Karpas-422 (cell line): ENCODE measurements at places on chromosomes 1 and 21. TPM values are rescaled to one million over a fixed set of nuclear protein-coding genes. Genes with fewer than 3 reads are reported as not detected.

The S100A2 gene
- not detected in 2 replicates for total RNA-seq

- no peaks in the 10 kb centered on the region for H3K27me3 ChIP-seq
- H3K4me1 ChIP-seq, result peaks cover 11% of the 10 kb centered on the region
- H3K36me3 ChIP-seq, result no peaks in the 10 kb centered on the region
- DNase-seq, result peak; percentile 67
- no peak within 1 kb of the TSS for H3K27ac ChIP-seq
Measured at GRCh38 chr1:1020000-1020404, at the start of gene AGRN. TSS of gene AGRN (plus strand) at chr1:1020120. CDS start at chr1:1020173, 53 bp downstream.

The FTCD gene
- total RNA-seq, result 0.14 TPM in 1 of 2 replicates, not detected in the other

The LHX8 gene
- not detected in 2 replicates for total RNA-seq

- DNase-seq, result no peak
- peaks cover 45% of the 10 kb centered on the region for H3K4me1 ChIP-seq
- H3K36me3 ChIP-seq, result peaks cover 29% of the 10 kb centered on the region; the same call in 1 of the 2 replicates
- no peaks in the 10 kb centered on the region for H3K27me3 ChIP-seq
Measured at GRCh38 chr1:89998306-89998705, 3.4 kb downstream of the ZNF326 start.

- H3K27ac ChIP-seq, result peak overlapping the region; percentile 57
- H3K27me3 ChIP-seq, result no peaks in the 10 kb centered on the region
- no peak for DNase-seq
- H3K4me1 ChIP-seq, result peaks cover 69% of the 10 kb centered on the region
- no peaks in the 10 kb centered on the region for H3K36me3 ChIP-seq
Measured at GRCh38 chr1:118918940-118919259, 69.2 kb downstream of the TBX15 start.

DNA sequence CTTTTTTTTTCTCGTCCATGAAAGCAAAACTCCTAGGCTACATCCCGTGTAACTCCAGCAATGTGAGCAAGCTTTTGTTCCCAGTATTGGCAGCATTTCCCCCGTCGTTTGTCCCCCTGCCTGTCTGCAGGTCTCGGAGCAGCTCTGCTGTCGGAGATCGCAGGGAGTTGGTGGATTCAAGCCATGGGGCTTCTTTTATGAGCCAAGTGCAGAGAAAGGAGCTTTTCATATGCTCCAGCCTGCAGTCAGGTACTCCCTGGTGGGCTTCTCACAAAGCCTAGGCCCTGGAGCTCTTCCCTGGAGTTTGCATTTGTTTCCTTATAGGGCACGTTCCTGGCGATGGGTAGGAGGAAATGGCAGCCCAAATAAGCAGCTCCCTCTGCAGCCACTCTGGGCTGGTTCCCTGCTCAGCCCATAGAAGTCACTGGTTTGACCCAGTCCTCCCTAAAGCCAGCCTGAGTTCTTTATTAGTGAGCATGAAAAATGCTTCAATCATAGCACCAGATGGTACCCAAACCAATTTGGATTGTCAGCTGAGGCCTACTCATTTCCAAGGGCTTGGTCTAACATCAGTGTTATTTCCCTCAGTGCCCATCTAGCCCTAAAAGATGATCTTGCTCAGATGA is 78.3 kb downstream of the NUF2 start:
- no peaks in the 10 kb centered on the region for H3K36me3 ChIP-seq
- H3K27ac ChIP-seq, result no peak overlapping the region
- DNase-seq, result no peak
- H3K4me3 ChIP-seq, result no peak overlapping the region
- H3K27me3 ChIP-seq, result no peaks in the 10 kb centered on the region

DNA sequence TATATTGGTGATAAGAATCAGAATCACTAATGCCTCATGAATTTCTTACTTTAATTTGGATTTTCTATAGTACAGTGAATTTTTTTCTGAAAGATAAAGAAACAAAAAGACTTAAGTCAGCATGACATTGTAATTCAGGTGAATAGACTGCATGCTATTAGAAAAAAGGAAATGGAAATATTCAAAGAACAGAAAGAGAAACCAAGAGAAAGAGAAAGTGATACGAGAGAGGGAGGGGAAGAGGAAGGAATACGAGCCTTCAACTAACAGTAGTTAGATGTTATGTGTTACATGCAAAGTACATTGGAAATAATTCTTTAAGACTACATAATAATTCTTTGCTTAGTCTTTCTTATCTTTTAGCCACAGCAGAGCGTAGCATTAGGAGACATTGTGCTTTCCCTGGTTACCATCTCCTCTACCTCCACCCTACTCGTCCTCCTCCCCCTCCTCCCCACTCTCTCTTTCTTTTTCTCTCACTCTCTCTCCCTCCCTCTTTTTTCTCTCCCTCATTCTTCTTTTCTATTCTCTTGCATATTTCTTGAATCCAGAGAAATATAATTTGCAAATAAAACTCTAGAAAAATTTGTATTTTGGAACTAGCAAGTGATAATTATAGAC is 46.4 kb upstream of the ADGRL4 start:
- H3K4me1 ChIP-seq, result no peaks in the 10 kb centered on the region
- no peak overlapping the region for H3K27ac ChIP-seq
- H3K36me3 ChIP-seq, result no peaks in the 10 kb centered on the region
- no peak overlapping the region for H3K4me3 ChIP-seq
- no peak for DNase-seq

DNA sequence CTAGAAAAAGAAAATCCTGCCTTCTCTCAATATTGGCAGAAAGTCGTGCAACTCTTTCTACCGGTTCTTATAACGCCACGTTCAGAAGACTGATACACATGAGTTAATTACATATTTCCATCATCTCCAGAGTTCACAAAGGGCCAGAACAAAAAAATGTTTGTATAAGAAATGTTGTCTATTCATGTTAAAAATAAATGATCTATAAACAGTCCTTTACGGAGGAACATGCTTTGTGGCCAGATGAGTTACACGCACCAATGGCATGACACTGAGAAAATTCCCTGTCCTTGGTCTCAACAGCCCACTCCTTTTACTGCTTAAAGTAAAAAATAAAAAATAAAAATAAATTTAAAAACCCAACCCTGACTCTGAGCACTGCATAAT is 29.5 kb downstream of the C2CD2 start:
- H3K27ac ChIP-seq, result no peak overlapping the region
- H3K4me1 ChIP-seq, result peaks cover 21% of the 10 kb centered on the region
- H3K36me3 ChIP-seq, result no peaks in the 10 kb centered on the region
- DNase-seq, result no peak
- no peaks in the 10 kb centered on the region for H3K27me3 ChIP-seq

- peaks cover 15% of the 10 kb centered on the region; the same call in 1 of the 2 replicates for H3K36me3 ChIP-seq
- no peaks in the 10 kb centered on the region for H3K27me3 ChIP-seq
- no peak overlapping the region for H3K27ac ChIP-seq
Measured at GRCh38 chr1:42463921-42464320, 835 bp downstream of the CCDC30 start.

DNA sequence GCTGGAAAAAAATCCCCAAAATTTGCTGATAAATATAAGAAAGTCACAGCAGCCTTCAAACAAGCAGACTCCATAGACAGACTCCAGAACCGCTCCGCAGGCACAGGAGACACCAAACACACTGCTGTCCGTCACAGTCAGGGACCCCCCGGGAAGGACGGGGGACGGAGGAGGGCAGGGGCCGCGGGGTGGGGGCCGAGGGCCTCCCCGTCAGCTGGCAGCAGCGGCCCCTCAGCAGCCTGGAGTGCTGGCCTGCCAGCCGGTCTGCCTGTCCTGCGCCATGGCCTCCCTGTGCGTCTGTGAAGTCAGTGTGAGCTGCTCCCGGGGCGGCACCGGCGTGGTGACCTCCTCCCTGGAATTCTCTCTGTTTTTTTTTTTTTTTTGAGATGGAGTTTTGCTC is 10.1 kb upstream of the C1orf159 start:
- H3K4me1 ChIP-seq, result peaks cover 4% of the 10 kb centered on the region
- no peaks in the 10 kb centered on the region for H3K27me3 ChIP-seq
- no peak overlapping the region for H3K4me3 ChIP-seq
- no peak overlapping the region for H3K27ac ChIP-seq

DNA sequence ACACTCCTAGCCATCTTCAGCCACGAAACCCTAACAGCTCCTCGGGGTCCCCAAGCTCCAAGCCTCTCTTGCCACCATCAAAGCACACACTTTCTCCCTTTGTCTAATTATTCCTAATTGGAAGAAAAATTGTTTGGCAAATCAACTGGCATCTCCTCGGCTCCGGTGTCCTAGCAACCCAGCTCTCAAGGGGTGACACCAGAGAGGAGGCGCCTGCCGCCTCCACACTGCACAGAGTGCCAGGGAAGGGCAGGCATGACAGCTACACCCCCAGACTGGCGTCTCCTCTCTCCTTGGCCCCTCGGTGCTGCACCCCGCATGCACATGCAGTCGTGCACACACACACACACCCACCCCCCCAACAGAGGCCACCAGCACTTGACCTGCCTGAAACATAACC is 18.2 kb upstream of the GJB5 start:
- no peak overlapping the region for H3K27ac ChIP-seq
- no peak for DNase-seq
- no peaks in the 10 kb centered on the region for H3K36me3 ChIP-seq
- no peak overlapping the region for H3K4me3 ChIP-seq

- H3K36me3 ChIP-seq, result peaks cover 15% of the 10 kb centered on the region
- H3K27me3 ChIP-seq, result no peaks in the 10 kb centered on the region
- H3K4me3 ChIP-seq, result no peak overlapping the region
- no peak overlapping the region for H3K27ac ChIP-seq
- H3K4me1 ChIP-seq, result no peaks in the 10 kb centered on the region
Measured at GRCh38 chr1:63662056-63662836, 69.0 kb downstream of the PGM1 start.

The INSRR gene
- not detected in 2 replicates for total RNA-seq

The KRTAP10-5 gene
- total RNA-seq, result not detected in 2 replicates

DNA sequence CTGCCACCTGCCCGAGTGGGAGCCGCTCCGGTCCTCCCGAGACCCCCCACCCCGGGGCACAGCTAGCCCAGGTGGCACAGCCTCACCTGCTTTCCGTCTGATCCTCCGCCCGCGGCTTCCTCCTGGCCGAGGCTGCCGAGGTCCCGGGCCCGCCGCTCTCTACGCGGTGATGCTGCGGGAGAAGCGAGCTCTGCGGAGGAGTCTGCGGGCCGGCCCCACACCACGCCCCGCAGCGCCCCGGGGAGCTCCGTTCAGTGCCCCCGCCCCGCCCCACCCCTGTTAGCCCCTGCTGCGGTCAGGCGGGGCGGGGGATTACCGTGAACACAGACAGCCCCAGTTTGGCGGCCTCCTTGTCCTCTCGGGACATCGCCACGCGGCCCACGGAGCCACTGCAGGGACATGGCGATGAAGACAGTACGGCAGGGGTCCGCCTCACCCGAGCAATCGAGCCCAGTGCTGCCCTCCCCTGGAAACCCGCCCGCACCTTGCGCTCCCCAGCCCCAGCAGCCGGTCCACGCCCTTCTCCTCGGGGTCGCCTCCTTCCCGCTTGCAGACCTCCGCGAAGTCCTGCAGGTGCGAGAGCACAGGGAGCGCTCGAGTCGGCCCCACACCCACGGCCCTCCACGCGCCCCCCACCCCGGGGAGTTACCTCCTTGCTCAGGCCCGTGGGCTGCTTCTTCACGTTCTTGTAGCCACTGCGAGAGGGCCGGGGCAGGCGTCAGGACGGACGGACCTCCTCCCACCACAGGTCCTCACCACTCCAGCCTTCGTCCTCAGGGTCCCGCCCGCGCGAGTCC is 933 bp downstream of the C1orf35 start:
- peak overlapping the region; percentile 74 for H3K4me3 ChIP-seq
- peak overlapping the region; percentile 37; the same call in 1 of the 2 replicates for H3K27ac ChIP-seq
- peaks cover 14% of the 10 kb centered on the region for H3K36me3 ChIP-seq
- DNase-seq, result peak; percentile 75
- peaks cover 28% of the 10 kb centered on the region for H3K4me1 ChIP-seq
- no peaks in the 10 kb centered on the region for H3K27me3 ChIP-seq

DNA sequence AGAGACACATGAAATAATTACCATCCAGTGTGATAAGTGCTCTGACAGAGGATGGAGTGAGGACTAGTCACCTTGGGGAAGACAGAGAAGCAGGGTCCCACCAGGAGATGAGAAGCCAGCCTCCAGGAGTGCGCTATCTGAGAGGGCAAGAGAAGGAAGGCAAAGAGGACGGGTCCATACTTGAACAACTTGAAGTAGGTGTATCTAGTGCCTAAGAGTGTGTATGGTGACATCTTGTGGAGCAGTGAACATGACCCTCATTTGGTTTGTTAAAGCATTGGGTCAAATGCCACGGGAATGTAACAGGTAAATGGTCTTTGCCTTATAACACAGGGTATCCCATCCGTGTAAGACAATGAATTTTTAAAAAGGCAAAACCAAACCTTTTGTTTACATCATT is 39.8 kb downstream of the MRPL39 start:
- H3K36me3 ChIP-seq, result no peaks in the 10 kb centered on the region
- H3K27ac ChIP-seq, result no peak overlapping the region
- peaks cover 10% of the 10 kb centered on the region for H3K4me1 ChIP-seq
- H3K4me3 ChIP-seq, result no peak overlapping the region

DNA sequence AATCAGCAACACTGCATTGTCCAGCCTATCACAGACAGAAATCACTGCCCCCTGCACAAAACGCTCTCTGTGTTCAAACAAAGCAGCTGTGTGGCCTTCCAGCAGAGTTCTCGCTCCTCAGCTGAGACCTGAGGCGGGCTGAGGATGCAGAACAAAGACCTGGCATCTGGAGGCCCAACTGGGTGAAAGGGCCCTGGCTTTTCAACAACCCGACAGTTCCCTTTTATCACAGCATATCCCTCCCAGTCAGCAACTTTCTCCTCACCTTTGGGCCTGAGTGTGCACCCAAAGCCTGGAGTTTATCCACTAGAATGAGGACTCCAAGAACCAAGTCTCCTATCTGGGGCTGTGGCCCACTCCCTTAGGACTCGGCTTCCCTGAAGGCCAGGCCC is 42.6 kb upstream of the A3GALT2 start:
- H3K27ac ChIP-seq, result no peak overlapping the region
- no peaks in the 10 kb centered on the region for H3K36me3 ChIP-seq
- peaks cover 7% of the 10 kb centered on the region for H3K4me1 ChIP-seq
- H3K27me3 ChIP-seq, result no peaks in the 10 kb centered on the region
- DNase-seq, result no peak
- no peak overlapping the region for H3K4me3 ChIP-seq

GRCh38 chr1:192954705-192955265 is 104.4 kb downstream of the UCHL5 start:
- H3K36me3 ChIP-seq, result no peaks in the 10 kb centered on the region
- no peaks in the 10 kb centered on the region for H3K27me3 ChIP-seq

The BMP8B gene
- not detected in 2 replicates for total RNA-seq
